ENCODE measurements at places on chromosomes 16 and 17.
A peak's percentile ranks its signal among the peaks of the same experiment; 100 is the strongest.

GRCh38 chr17:2043785-2044184 lies 2.0 kb downstream of the OVCA2 start:
- peak; percentile 62 for DNase-seq

DNA sequence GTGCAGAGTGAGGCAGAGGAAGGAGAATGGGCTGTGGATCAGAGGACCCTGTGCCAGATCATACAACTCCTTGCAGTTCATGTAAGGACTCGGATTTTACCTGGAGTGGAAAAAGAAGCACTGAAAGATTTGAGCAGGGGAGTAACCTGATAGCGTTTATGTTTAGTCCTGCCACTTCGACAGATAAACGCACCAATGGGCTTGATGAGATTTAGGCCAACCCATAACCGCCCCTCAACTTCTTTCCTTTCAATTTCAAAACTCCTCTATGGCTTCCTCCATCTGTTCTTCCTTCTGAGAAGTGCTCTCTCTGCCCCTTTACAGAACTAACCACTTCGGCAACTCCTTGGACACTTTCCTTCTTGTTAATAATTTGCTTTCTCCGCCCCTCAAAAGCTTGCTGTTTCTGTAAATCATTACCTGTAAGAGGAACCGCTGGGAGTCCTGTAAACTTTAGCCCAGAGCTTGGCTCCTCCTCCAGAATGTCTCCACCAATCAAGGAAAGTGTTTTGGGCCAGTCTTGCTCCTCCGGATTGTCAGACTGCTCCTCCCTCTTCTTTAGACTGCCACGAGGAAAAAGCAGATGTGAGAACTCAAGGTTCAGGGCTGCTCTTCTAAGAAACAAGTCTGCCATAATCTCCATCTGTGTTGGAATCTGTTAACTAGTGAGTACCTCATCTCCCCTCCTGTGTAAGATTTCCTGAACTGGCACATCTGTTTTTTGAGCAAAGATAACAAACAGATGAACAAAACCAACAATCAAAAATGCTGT lies at the start of gene ACSM3:
ACSM3 (plus strand) TSS at position 554 of the 772 bp plus-strand sequence. CDS start 6,021 bp downstream, outside the sequence.
- peak; percentile 99 for DNase-seq

- DNase-seq, result no peak
These were observed 47.7 kb downstream of the TK2 start for GRCh38 chr16:66502020-66502913.

DNA sequence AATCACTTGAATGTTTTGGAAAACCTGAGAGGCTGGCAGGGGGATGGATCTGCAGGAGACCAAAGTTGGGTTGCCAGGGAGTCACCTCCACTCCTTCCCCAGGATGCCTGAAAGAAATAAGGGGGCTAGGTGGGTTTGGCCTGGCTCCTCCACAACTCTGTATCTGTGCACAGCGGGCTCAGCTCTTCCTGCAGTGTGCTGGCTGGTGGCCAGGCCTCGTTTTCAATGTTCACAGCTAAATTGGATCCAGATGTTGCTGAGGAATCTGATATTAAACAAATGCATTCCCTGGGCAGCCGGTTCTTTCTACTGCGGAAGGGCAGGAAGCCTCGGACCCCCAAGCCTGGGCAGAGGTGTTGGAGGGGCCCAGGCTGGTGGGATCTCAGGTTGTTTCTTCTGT lies 106.2 kb downstream of the N4BP1 start:
- no peak for DNase-seq

DNA sequence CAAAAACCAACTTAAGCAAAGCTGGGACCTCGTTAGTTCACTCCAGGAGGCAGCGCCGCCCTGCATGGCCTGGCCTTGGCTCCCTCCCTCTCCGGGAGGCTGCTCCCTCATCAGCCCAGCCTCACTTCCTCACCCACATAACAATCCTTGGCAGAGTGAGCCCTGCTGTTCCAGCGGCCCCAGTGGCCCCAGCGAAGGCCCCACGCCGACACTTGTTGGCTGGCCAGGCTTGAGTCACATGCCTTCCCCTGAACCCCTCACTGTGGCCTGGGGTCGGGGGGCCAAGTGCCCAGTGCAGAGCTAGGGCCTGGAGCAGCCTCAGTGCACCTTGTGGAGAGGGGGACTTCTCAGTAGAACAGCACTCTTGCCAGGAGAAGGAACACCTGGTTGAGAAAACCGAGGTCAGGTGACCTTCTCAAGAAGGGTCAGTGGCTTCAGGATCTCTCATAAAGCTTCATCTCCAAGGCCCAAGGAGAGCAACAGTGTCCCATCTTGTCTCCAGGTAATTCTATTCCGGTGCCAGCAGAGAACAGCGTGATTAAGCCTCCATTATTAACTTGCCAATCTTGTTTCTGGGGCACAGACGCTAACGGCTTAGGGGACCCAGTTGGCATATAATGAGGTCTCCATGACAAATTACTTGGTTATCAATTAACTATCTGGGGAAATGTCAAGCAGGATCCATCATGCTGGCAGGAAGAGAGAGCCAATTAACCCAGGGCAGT lies 26.8 kb downstream of the ENDOV start:
- DNase-seq, result no peak

DNA sequence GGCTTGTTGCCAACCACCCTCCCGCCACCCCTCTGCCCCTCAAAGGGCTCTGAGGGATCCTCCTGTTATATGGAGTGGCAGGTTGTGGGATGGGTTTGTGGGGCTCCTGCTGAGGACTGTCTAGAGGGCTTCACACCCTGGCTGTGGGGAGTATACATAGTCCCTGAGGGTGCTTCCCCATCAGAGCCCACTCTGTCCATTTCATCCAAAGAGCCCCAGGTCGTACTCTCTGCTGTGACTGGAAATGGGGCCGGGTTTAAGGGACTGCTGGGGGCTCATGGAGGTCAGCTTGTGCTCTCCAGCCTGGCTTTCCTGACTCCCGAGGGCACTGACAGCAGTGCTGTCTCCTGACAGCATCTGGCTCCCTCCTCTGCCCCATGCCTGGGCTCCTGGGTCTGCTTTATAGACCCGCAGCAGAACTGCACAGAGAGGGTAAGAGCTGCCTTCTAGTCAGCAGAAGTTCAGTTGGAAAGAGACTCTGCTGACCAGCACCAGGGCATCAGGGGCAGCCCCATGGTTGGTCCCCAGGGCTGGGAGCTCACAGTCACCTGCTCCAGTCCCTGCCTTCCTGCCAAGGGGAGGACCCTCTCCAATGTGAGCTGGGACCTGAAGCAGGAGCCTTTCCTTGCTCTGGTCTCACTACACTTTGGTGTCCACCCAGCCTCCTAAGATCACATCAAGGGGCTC lies 17.8 kb upstream of the TNS4 start:
- no peak for DNase-seq

All from ACHN (cell line).